ENCODE measurements at places on chromosomes 16 and 17. TPM values are rescaled to one million over a fixed set of nuclear protein-coding genes. Genes with fewer than 3 reads are reported as not detected.

The AOC2 gene
- total RNA-seq: 0.69 TPM

The SF3B3 gene
- total RNA-seq: 89.1 TPM

The WNT9B gene
- total RNA-seq: not detected

The HID1 gene
- total RNA-seq: 0.30 TPM
